D341Med (cell line): ENCODE measurements at places on chromosomes 4 and X.

GRCh38 chr4:147362938-147363337 is 118.0 kb upstream of the EDNRA start:
- DNase-seq: no peak

DNA sequence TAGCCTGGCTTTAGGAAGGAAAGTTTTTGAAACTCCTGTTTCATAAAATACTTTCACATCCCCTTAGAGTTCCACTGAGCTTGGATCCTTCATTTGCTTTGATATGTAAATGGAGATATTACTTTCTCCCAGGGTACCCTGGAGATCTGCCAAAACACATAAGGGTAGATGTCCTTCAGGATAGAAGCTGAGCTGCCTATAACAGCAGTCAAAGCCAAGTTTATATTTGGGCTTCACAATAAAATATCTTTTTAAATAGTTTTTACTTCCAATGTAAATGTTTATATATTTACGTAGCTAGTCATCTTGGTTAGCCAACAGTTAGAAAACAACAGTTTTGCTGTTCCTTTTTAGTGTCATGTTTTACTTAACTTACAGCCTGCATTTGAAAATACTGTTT is 742.3 kb upstream of the POU3F4 start:
- no peak for DNase-seq

GRCh38 chr4:87622303-87622702 is 14.0 kb downstream of the DSPP start:
- no peak for DNase-seq

GRCh38 chr4:55346851-55347255 is 811 bp downstream of the SRD5A3 start:
- peak; percentile 46 for DNase-seq

- DNase-seq: no peak
Observed at GRCh38 chrX:129161108-129161507, 362.2 kb downstream of the SMARCA1 start.

DNA sequence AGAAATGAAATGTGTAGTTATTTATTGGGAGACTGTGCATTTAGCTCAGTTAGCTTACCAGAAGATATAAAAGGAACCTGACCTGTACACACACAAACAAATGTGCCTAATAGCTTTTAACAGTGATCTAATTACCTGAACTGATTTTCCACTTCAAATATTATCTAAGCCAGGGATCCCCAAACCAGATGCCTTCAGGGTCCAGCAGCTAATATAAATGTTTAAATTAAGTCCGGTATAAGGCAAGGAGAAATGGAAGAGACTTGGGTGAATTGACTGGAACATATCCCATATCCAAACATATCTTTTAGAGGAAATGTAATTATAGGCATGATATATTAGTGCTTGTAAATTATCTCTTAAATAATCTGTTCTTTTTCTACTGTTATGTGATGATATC is 66.7 kb downstream of the CNKSR2 start:
- no peak for DNase-seq

GRCh38 chrX:39214387-39215126 is 413.3 kb downstream of the MID1IP1 start:
- no peak for DNase-seq

GRCh38 chr4:30716158-30716557 is 4.0 kb upstream of the PCDH7 start:
- no peak for DNase-seq

DNA sequence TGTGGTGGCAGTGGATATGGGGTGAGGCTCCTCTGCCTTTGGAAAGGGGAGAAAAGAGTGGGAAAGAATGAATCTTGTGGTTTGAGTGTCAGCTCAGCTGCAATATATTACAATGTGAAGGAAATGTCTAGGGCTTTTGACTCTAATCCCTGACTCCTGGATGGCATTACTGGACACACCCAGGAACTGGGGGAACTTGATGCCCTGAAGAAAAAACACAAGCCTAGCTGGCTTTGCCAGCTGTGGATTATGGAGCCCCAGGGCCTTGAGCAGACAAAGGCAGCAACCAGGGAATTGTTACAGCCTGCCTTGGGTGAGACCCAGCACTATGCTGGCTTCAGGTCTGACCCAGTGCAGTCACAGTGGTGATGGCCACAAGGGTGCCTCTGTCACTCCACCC is 57.1 kb upstream of the CYSLTR1 start:
- DNase-seq: no peak

- DNase-seq: no peak
Observed at GRCh38 chr4:48212165-48212564, 57.5 kb downstream of the TEC start.

DNA sequence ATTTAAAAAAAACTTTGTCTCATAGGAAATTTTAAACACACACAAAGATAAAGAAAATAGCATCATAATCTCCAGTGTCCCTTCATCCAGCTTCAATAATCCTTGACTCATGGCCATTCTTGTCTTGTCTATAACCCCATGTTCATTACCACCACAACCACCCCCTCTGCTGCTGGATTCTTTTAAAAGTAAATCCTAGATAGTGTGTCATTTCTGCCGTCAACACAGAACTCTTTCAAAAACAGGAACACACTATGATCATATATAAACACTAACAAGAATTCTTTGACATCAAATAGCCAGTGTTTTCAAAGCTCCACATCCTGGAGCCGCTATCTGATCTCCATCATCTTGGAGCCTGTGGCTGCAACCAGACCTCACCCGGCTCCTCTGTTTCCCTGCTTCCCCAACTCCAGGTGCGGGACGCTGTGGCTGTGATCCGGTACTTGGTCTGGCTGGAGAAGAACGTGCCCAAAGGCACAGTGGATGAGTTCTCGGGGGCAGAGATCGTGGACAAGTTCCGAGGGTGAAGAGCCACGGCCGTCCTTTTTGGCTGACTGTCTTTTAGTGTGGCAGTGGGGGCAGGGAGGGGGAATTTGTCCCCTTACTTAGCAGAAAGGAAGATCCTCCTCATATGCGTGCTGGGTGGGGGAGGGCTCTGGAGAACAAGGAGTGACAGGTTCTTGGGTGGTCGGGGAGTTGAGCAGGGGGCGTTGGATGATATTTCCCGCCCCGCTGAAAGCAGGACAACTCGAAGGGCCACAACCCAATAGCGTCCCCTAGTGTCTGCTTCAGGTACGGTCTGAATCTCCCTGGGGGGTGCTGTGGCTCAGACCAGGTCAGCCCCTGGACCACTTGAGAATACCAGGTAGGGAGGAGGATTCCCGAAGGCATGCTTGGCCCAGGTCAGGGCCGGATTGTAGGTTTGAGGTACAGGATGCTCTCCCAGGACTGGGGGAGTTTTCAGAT is 15.6 kb downstream of the XPNPEP2 start:
- no peak for DNase-seq

GRCh38 chr4:42445038-42445437 is 47.8 kb downstream of the SHISA3 start:
- no peak for DNase-seq

- DNase-seq: no peak
Observed at GRCh38 chrX:14504960-14505538, 24.3 kb upstream of the GLRA2 start.

GRCh38 chrX:149458586-149458985 is 46.5 kb downstream of the IDS start:
- no peak for DNase-seq

GRCh38 chr4:76283900-76284299 is 22.6 kb upstream of the STBD1 start:
- DNase-seq: no peak

- no peak for DNase-seq
Observed at GRCh38 chr4:39259571-39260330, 77.4 kb downstream of the WDR19 start.

DNA sequence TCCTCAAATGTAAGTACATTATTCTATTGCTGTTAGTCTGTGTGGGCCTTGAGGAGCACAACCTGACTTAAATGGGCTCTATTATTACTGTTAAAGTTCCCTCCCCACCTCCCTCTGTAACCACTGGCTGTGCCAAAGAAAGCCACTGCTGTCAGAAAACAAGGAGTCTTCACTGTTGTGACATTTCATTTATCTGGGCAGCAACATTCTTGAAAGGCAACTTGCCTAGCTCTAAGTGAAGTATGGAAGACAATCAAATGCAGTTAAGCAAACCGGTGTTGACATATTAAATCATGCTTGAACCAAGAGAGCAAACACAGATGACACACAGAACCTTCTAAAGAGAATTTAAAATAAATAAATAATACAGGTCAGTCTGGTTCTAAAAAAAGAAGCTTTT is 81.0 kb downstream of the EPHA5 start:
- DNase-seq: no peak

DNA sequence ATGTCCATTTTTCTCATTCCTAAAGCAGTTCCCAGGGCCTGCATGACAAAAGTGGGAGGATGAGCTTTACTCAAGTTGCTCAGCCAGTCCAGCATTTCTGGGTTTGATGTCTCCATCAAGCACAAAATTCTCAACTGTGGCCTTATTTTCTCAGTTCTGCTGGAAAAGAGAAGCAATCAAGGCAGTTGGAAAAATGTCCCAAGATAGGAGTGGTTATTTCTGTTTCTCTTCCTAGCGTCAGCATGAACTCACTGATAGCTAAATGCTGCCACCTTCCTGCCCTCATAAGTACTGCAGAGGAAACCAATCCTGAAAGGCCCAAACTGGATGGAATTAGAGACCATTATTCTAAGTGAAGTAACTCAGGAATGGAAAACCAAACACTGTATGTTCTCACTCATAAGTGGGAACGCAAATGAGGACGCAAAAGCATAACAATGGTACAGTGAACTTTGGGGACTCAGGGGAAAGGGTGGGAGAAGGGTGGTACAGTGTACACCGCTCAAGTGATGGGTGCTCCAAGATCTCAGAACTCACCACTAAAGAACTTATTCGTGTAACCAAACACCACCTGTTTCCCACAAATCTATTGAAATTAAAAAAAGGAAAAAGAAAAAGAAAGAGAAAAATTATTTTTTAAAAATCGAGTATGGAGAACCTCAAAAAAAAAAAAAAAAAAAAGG is 29.6 kb downstream of the ADH7 start:
- DNase-seq: peak; percentile 61

DNA sequence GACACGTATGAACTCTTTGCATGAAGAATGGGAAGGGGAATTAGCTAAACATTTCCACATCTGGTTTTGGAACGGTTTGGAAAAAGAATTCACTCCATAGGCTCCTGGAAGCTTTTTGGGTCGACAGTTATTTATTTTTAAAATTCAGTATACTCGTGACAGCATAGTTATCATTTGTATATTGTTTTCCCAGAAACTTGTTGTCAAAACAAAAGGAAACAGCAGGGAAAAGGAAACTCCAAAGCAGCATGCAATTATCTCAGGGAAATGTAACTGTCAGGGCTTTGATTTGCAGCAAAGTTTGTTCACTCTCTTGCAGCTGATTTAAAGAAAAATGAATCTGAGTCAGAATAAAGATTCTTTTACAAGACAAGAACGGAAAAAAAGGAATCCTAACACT is 86.5 kb downstream of the PLAC1 start:
- no peak for DNase-seq
